ENCODE measurements at places on chromosomes 1 and 21.

DNA sequence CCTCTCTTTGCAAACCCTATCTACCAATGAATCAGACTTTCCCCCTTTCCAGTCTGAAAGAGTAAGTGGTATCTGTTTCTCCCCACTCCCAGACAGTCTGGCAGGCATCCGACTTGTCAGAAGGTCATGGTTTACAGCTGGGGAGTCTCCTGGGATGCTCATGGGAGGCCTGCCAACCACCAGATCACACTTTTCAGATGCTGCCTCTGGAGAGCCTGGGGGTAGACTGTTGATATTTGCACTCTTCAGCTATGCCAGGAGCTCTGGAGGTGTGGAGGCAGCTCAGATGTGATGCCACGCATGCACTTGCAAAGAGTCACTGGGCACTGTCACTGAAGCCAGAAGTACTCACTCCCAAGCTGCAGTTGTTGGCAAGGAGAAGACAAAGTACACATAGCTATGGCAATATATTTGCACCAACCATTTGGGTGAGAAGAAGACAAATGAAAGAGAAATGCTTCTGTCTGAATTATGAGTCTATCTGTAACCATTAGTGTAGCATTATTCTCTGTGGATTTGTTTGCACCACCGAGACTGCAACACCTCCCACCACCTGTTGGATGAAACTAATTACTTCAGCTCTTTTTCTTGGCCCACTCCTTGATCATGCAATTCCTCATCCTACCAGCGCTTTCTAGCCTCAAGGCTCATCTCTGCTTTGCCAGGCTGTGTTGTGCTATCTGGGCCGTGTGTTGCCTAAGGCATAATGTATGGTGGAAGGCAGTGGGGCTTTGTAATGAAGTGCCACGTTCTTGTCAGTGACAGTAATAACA, 133.0 kb upstream of the SPAG17 start:
- DNase-seq, result no peak

DNA sequence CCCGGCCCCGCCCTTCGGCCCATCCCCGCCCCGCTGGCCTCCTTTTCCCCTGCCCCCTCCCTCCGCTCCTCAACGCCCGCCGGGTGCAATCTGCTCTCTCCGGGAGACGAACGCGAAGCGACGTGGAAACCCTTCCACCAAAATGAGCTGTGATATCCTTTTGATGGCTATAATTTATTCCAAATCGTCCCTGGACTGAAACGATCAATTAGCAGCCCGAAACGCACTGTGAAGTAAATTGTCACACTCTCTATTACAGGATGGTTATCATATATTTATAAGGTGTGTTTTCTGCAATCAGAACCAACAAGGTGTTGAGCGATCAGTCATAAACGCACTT, 134.6 kb upstream of the BARHL2 start:
- no peak for DNase-seq

DNA sequence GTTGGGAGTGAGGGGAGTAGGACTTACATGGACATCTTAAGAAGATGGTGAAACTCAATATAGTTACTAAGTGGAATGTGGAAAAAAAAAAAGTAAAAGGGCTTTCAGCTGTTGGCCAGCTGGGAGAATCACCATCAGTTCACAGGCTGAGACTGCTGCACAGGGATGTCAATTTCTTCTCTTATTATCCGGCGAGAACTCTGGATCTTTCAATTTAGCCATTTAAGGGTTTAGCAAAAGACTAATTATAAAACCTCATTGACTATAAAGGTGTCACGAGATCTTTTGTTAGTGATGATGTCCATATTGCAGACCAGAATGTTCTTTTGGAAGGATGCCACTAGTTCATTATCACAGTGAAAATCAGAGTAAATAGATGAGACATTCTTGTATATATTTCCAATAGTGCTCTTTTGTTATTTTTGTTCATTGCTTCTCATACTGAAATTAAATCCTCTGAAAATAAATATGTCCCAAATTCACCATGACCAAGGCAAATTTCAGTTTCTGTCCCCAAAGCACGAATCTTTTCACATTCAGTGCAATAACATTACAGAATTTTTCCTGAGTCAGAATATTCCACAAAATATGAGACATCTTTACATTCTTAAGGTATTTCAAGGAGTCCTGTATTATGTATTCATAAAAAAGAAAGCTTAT, 266.1 kb downstream of the DNM3 start:
- no peak for DNase-seq

DNA sequence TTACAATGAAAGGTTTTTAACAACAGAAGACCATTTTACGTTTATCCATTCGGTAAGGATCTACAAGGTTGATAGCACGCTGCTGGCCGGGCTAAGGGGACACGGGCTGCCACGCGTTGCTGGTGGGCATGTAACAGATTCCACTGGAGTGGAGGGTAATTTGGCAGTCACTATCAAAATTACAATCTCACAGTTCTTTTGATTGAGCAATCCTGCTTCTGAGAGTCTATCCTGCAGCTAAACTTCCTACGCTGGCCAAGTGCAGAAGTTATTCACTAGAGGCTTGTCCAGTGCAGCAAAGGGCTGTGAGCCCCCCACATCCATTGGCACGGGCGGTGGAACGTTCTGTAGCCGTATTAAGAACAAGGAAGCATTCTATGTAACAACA, 61.8 kb downstream of the DISP3 start:
- DNase-seq, result no peak

- no peak for DNase-seq
Observed at GRCh38 chr1:117871013-117871412, 58.4 kb downstream of the GDAP2 start.

- DNase-seq, result no peak
Observed at GRCh38 chr1:175665616-175666015, 77.8 kb downstream of the TNR start.

DNA sequence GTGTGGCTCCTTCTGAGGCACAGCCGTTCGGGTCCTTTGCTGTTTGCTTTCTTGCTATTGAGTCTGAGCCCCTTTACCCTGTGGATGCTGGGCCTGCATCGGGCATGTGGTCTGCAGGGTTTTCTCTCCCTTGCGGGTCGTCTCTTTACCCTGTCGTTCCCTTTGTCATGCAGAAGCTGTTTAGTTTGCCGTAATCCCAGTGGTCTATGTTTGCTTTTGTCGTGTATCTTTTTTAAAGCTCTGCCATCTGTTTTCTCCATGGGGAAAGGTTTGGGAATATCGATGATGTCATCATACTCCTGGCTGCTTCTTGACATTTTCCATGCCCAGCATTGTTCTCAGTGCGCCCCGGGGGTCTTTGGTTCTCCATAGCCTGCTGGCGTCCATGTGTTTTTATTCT, 68.2 kb downstream of the AGPAT3 start:
- DNase-seq, result no peak

DNA sequence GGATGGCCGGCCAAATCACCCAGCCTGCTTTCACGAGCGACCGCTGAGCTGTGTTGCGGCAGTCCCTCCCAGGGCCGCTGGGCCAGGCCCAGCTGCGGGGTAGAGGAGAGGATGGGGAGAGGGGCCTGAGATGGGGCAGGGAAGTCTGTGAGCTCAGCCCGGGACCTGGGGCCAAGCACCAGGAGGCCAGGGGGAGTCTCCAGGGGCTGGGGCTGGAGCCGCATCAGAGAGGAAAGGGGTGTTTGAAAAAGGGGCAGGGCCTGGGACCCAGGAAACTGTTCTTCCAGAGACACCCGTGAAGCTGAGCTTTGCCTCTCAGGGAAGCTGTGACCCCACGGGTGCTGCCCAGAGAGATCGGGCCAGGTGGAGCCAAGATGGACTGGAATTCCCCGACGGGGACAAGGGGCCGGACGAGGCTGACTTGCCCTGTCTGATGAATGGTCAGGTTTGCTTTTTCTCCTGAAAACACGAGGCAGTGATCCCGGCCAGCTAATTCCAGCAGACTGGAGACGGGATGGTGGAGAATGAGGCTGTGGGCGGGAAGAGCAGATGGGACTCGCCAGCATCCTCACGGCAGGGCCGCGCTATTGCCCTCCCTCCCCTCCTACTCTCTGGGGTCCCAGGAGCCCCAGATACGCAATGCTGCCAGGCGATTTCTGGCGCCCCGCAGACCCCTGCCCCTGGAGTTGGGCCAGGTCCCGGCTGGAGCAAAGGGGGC, 40.3 kb upstream of the COL18A1 start:
- no peak for DNase-seq

DNA sequence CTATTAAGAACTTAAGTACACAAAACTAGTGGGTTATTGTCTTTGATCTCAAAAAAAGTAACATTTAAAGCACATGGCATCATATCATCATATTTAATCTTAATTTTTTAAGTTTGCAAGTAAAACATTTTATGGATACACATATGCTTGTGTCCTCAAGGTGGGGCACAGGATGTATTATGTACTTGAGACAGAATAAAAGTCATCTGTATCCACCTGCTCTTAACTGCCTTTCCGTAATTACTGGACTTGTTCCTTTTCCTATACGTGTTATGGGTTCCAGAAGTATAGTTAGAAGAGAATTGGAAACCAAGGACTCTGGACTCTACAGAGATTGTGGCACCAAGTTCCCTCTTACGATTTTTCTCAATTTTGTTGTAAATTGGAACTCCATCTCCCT, 79.4 kb downstream of the FCRL5 start:
- DNase-seq, result no peak

DNA sequence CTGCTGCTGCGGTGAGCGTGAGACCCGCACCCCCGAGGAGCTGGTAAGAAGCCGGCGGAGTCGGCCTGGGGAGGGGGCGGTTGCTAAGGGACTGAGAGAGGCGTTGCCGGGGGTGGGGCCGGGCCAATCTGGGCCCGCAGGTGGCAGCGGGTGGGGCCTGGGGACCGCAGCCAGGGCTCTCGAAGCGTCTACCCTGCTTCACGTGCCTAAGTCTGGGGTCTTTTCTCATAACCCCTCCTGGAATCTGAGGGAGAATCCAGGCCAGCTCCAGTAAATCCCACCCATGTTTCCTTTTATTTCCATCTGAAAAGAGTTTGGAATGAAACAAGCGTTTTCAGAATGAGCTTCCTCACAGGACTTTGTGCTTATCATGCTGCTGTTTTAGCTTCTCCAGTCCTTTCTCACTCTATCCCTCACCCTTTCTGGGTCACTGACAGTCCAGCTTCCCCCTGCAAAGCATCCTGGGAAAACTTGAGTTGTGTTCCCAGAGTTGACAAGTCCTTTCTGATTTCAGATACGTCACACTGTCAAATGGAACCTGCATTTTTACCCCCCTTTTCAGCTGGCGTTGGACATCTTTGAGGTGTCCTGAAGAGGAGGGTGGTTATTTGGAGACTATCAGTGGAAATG, 431 bp downstream of the CLCN6 start:
- DNase-seq, result peak; percentile 24

- DNase-seq, result no peak
Observed at GRCh38 chr1:54403808-54404261, 2.4 kb downstream of the SSBP3 start.

- DNase-seq, result no peak
Observed at GRCh38 chr1:100100202-100100601, 32.5 kb downstream of the SASS6 start.

DNA sequence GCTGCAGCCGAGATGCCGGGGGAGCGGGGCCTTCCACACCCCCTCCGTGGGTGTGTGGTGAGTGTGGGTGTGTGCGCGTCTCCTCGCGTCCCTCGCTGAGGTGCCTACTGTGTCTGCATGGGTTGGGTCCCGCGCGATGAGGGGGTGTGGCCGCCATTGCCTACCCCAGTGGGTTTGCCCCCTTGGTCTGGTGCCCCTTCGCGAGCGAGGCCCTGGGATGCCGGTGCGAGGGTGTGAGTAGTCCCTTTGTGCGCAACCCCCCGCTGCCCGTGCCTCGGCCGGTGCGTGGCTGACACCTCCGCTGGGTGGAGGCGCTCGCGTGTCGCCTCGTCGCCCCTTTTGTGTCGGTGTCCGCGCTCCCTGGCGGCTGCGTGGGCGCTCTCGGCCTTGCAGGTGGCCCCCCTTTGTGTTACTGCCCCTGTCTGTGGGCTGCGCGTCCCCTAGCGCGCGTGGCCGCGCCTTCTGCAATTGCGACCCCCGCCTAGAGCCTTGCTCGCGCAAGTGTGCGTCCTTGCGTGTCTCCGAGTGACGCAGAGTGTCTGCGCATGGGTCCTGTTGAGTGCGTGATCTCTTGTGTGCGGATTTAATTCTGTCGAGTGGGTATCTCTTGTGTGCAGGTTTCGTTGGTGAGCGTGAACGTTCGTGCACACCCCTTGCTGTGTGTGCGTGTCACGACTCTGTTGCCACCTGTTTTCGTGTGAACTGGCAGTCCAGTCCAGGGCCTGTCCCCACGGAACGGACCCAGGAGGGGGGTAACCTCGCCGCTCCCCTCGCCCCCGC, 553 bp downstream of the TTC3 start:
- peak; percentile 68 for DNase-seq

- DNase-seq, result peak; percentile 54
Observed at GRCh38 chr1:226424221-226425003, 16.5 kb upstream of the PARP1 start.

DNA sequence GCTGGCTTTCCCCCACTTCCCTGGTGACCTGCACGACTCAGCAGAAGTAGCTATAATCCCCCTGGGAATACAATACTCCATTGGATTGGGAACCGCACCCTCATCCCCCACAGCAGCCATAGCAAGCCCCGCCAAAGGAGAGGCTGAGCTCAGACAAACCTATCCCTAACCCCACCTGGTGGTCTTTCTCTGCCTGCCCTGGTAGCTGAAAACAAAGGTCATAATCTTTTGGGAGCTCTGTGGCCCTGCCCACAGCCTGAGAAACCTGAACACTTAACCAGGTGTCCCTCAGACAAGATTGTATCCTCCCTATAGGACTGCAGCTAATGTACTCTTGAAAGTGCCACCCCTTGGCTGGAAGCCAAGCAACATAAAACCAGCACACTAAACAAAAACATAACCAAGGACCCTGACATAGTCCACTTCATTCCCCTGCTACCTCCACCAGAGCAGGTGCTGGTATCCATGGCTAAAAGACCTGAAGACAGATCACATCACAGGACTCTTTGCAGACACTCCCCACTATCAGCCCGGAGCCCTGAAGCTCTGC, 71.6 kb upstream of the RUNX1 start:
- no peak for DNase-seq

- no peak for DNase-seq
Observed at GRCh38 chr1:206521694-206522402, 14.5 kb downstream of the RASSF5 start.
